ENCODE measurements at places on chromosomes 7 and 10.

DNA sequence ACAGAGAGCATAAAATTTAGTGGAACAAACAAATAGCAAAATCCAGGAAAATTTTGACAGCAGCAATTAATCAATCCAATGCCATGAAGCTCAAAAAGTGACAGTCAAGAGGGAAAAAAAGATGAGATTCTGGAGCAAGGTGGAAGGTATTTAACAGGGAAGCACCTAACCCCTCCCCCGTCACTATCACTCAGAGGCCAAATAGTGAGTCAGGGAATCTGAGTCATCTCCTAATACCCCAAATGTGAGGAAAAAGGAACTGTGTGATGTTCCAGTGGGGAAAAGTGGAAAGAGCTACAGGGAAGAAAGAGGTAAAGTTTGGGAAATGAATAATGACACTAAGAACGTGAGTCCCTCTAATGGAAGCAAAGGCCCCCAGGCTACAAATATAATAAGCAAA is 113.2 kb upstream of the PHF14 start:
- DNase-seq = no peak

DNA sequence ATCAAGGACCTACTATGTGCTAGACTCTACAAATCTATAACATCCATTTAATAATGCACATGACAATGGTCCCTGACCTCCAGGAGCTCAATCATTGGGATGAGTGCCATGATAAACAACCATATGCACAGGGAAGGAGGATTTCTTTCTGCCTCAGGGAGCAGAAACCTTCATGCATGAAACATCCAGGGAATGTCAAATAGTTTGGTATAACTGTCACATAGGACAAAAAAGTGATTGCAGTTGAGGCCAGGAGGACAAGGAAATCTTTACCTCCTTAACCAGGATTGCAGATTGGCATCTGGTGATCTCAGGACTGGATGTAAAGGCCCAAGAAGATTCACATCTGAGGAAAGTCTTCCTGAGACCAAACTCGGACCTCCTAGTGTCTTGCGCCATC is 993.1 kb downstream of the KCNMA1 start:
- no peak for DNase-seq

- DNase-seq = no peak
These were observed 22.4 kb downstream of the PDE1C start for GRCh38 chr7:32047801-32048200.

GRCh38 chr7:157035979-157036378 is 25.5 kb upstream of the MNX1 start:
- DNase-seq = no peak

DNA sequence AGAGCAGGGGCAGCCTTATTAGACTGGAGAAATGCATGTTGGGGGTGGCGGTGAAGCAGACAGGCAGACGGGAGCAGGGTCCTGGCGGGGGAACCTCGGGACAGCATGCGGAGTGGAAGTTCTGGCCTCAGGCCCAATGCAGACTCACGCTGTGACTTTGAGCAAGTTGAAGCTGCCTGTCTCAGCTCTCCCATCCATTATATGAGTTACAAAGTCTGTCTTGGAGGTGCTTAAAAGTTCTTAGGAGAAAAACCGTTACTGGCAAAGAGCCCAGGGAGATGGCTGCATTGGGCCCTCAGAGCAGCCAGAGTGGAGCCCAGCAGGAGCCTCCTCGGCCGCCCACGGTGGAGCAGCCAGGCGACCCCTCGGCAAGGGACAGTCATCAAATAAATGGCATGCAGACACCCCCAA is 509.5 kb downstream of the PLXNA4 start:
- no peak for DNase-seq
